Activated naive CD4-positive, alpha-beta T cell treated with anti-CD3 and anti-CD28 coated beads for 36 hours (primary cell): ENCODE measurements at places on chromosomes 6 and 20.

- DNase-seq = no peak
Observed at GRCh38 chr20:19929012-19929360, 88.2 kb upstream of the NAA20 start.

GRCh38 chr6:42813906-42814444 lies 32.1 kb downstream of the BICRAL start:
- DNase-seq = no peak

- no peak for DNase-seq
Observed at GRCh38 chr6:163436843-163437242, 22.3 kb downstream of the QKI start.

GRCh38 chr20:32583581-32584070 lies 1.5 kb downstream of the NOL4L start:
- DNase-seq = peak; percentile 22

DNA sequence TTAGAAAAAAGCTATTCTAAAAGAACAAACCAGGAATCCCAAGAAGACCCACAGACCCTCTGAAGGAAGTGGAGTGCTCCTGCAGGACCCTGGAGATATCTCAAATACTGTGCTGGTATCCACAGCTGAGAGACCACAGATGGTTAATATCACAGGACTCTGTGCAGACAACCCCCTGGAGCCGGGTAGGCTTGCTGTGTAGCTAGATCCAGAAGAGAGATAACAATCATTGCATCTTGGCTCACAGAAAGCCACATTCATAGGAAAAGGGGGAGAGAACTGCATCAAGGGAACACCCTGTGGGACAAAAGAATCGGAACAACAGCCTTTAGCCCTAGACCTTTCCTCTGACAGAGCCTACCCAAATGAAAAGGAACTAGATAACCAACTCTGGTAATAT lies 689.5 kb downstream of the PHF3 start:
- DNase-seq = no peak

DNA sequence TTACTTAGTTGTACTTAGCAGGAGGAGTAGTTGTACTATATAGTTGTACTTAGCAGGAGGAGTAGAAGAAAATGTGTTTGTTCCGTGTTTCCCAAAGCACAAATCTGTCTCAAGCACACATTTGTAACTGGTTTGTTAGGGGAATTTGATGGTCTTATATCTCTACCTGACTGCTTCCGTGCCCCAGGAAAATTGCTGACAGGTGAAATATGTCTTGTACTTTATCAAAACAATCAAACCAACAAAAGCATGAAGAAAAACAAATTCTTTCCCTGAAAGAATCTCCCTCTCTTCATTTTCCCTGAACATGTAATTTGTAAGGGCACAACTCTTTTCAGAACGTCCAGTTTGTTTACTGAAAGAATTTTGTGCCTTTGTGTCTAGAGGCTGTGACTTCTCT lies 106.6 kb upstream of the RGS17 start:
- DNase-seq = no peak
